ENCODE measurements at places on chromosomes 3 and 15.

DNA sequence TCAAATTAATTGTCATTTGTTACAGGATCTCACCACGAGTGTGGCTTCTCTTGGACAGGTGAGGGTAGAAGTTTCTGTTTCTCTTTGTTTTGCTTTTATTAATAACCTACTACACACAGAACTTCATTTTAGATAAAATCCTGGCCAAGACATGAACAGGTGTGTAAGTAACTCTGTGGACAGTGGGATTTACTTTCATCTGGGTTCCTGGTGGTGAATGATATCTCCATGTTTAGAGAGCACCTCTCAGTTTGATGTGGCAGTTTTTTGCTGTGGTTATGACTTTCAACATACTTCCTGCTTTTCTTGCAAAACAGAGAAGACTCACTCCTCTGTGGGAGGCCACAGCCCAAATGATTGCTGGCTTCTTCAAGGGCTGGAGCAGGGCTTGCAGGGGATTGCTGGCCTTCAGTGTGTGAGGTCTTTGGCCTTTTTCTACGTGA lies 71.1 kb upstream of the XCR1 start:
- DNase-seq = peak; percentile 51

GRCh38 chr3:46520531-46520930 lies 22.8 kb downstream of the RTP3 start:
- no peak for DNase-seq

GRCh38 chr15:100913961-100914360 lies 5.2 kb upstream of the LRRK1 start:
- DNase-seq = no peak

- DNase-seq = no peak
These were observed 28.2 kb upstream of the USP3 start for GRCh38 chr15:63476229-63476632.

DNA sequence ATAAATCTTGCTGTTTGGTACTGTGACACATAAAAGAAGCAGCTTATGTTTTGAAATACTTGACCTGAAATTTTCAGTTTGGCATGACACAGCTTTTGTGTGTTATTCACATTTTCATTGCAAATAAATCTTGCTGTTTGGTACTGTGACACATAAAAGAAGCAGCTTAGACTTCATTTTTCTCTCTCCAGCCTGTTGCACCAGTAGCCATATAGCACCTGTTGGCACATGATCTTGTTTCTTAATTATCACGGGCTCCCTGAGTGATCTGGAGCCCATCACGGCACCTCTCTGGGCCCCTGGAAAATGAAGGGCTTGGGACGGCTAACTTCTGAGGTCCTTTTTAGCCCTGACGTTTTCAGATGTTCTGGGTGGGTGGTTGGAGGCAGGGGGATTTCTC lies 77.4 kb upstream of the SLCO3A1 start:
- DNase-seq = no peak

- no peak for DNase-seq
These were observed 5.7 kb downstream of the PODXL2 start for GRCh38 chr3:127634653-127635052.

- no peak for DNase-seq
These were observed 84.1 kb downstream of the DHX36 start for GRCh38 chr3:154240235-154240634.

GRCh38 chr3:53944028-53944427 lies 52.4 kb upstream of the SELENOK start:
- no peak for DNase-seq

DNA sequence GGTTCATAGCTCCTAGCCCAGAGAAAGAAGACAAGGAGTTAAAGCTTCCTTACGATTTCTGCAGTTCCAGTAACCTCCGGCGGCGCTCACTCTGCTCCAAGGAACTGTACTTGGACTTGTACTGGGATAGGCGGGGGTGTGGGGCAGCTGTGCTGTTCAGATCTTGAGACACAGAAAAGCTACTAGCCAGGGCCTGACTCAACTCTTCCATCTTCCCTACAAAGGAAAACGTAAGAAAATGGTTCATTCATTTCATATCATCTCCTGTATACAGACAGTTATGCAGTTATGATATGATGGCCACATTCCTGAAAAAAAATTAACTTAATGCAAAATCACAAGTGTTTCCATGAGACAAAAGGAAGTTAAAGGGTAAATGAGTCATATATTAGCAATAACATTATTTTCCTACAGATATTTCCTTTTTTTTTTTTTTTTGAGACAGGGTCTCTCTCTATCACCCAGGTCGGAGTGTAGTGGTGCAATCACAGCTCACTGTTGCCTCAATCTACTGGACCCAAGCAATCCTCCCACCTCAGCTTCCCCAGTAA lies 4.6 kb downstream of the SNUPN start:
- DNase-seq = peak; percentile 25

GRCh38 chr15:65930134-65930533 lies 60.8 kb downstream of the RAB11A start:
- DNase-seq = no peak

GRCh38 chr15:55218056-55218455 lies 21.3 kb upstream of the RSL24D1 start:
- DNase-seq = no peak

DNA sequence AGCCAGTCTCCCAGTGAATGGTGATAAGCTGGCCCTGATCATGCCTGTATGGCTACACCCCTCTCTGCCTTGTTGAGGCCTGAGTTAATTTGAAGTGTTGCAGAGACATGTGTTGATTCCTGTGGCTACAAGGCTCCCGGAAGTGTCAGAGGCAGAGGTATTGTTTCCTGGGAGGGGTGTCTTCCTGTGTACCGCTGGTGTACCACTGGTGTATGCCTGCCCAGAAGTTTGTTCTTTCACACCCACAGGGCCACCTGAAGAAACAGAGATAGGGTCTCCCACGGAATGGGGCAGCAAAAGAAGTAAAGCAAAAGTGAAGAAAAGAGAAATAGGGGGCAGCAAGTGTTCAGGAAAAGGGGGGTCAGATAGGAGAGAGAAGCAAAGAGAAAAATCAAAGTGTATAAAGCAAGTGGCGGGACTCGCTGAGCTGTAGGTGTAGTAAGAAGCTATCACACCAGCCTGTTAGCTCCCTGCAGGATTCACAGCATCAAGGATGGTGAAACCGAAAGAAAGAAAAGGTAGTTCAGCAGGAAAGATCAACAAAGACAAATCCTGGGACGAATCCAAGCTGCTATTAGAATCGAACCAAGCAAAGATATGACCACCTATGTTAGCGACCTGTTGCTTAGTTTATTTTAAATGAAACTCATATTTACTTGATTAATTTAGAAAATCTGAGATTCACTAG lies 36.6 kb upstream of the CD47 start:
- peak; percentile 47 for DNase-seq

- no peak for DNase-seq
These were observed 18.1 kb downstream of the TRPM1 start for GRCh38 chr15:31083370-31083780.

DNA sequence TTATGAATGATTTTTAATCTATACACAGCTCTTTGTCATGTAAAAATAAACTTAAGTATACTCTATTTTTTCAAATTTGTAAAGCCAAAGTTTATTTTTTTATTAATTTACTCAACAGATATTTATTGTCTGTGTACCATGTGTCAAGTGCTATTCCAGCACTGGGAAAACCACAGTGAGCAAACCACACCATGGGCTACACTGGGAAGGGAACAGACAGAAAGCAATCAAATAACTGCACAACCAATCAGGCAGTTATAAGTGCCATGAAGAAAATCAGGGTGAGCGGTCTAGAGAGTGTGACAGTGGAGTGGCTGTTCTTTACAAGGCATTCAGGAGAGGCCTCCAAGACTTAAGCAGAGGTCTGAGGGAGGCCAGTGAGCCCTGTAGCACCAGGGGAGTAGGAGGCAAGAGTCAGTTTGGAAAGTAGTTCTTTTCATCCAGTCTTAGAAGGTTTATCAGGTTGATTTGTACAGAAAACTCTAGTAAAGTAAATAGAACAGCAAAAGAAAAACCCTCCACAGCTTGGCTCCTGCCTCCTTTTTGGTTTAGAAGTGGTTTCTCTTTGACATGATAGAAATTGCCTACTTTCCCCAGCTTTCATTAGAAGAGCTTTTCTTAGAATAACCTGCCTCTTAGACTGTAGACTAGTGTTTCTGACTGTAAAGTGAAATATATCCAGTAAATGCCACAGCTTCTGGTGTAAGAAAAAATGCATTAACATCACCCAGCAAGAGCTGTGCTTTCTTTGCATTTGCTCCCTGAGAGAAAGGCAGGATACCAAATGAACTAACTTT lies 13.7 kb downstream of the EIF2AK4 start:
- DNase-seq = no peak

- no peak for DNase-seq
These were observed 68.9 kb downstream of the CD200R1L start for GRCh38 chr3:112777811-112778210.

GRCh38 chr3:57876632-57877031 lies 120.5 kb downstream of the SLMAP start:
- DNase-seq = no peak

DNA sequence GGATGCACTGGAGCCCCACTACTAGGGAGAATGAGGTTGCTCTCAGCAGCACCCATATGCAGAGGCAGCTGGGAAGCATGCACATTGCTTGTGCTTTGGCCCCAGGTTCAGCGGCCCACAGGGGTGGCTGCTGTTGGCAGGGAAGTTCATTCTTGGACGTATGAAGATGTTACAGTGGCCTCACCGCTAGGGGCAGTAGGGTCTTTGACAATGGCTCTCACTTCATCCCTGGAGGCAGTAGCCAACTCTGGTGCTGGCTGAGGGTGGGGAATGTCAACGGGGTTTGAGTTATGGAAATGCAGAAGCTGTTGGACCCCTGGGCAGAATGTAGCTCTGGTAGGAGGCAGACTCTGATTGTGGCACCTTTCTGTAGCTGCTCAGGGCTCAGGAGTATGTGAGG lies 279.9 kb downstream of the SCAPER start:
- DNase-seq = no peak

GRCh38 chr3:115019900-115020299 lies 127.2 kb downstream of the ZBTB20 start:
- DNase-seq = peak; percentile 25

DNA sequence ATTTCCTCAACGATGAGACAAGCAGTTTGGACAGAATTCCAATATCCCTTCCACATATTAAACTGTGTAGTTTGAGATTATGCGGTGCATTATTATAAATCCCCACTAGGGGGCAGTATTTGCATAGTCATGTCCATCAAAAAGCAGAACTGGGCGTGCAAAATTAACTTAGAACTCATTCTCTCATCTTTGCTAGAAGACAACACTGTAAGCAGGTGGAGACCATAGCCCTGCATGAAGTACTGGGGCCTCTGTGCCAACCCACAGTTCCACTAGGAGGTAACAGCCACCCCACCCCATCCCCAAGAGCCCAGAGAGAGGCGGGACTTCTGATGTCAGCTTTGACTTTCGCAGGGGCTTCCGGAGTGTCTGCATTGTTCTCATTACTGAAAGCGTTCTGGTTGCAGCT lies 106.6 kb upstream of the TMC3 start:
- peak; percentile 81 for DNase-seq

DNA sequence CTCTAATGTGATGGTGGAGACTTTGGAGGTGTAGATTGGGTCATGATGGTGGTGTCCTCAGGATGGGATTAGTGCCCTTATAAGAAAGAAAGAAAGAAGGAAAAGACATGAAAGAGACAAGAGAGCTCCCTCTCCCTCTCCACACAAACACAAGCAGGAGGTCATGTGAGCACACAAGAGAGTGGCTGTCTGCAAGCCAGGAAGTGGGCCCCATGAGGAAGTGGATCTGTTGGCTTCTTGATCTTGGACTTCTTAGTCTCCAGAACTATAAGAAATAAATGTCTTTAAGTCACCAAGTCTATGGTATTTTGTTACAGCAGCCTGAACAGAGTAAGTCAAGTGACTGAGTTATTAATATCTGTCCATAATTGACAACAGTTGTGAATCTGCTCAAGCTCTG lies 17.1 kb downstream of the IQCB1 start:
- no peak for DNase-seq

DNA sequence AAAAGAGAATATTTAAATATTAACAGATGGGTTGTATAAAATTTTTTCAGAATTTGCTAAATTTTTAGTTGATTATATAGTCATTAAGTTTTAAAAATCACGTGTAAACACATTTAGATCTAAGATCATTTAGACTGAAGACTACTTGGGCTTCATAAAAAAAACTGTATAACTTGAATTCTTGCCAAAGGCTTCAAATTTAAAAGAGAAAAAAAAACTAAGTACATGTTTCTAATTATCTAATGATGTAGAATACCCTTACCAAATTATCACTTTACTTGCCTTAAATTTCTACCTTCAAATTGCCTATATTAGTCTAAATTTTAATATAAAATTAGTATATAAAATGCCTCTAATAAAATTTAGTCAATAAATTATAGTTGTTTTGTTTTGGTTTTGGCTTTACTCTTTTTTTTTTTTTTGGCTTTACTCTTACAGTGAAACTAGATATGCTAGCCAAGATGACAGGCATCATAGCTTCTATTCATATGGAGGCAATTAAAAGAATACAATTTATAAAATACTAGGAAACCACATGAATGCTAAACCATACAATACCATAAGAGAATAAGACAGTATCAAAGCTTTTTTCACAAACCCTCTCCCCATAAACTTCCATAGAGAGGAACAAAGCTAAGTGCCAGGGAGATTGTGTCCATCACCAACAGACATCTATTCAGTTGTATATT lies 183.1 kb upstream of the KCNMB2 start:
- DNase-seq = no peak

DNA sequence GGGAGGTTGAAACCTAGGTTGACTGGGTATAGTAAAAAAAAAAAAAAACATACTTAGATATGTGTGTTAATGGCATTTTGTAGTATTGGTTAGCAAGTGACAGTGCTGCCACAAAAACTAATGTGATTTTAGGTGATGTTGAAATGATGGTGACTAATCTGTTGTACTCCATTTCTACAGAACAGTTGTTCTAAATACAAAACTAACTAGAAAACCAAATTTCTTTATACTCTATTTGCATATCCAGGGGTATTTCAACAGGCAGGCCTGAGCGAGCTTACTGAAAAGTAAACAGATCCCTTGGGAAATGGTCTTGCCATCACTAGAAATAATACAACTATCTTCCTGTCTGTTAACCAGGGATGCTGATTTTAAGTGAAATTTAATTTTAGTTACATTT lies 20.5 kb downstream of the TSC22D2 start:
- no peak for DNase-seq

DNA sequence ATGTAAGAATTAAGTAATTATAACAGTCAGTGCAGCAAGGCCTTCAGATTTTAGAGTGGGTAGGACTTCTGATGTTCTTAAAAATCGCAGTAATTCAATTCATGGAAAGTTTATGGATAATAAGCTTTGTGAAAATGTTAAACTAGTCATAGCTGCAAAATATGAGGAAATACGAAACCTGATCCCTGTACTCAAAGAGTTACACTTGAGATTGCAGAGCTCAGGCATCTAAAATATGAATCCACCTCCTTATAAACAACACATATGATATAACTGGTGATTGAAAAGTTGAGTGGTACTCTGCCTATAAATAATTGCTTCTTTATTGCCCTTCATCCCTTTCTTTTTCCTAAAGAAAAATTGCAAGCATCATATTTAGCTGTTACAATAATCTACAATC lies 473.3 kb downstream of the OTOL1 start:
- no peak for DNase-seq

All from common myeloid progenitor, CD34-positive (primary cell).